ENCODE measurements at places on chromosomes 1 and 21. TPM values are rescaled to one million over a fixed set of nuclear protein-coding genes. Genes with fewer than 3 reads are reported as not detected.

GCSAML gene
- not detected for total RNA-seq

RGS7 gene
- total RNA-seq, result 0.06 TPM

KLHL12 gene
- 25.9 TPM for total RNA-seq

GABRD gene
- not detected for total RNA-seq

SLC44A5 gene
- 0.07 TPM for total RNA-seq

ATP6V1G3 gene
- not detected for total RNA-seq

LPAR3 gene
- total RNA-seq, result 1.2 TPM

KCNA10 gene
- not detected for total RNA-seq

PIK3C2B gene
- total RNA-seq, result 2.1 TPM

CFAP107 gene
- not detected for total RNA-seq

TNFSF18 gene
- not detected for total RNA-seq

SNX7 gene
- total RNA-seq, result 54.0 TPM

ITLN2 gene
- not detected for total RNA-seq

LCE1E gene
- not detected for total RNA-seq

NBPF20 gene
- total RNA-seq, result 1.0 TPM

ST6GALNAC5 gene
- 1.4 TPM for total RNA-seq

MEAF6 gene
- total RNA-seq, result 64.2 TPM

SPATA46 gene
- not detected for total RNA-seq

TXNIP gene
- 22.1 TPM for total RNA-seq

INTS3 gene
- 23.2 TPM for total RNA-seq

ZFP69 gene
- 2.6 TPM for total RNA-seq

CYP2J2 gene
- 4.3 TPM for total RNA-seq

FCRL2 gene
- total RNA-seq, result not detected

FAM20B gene
- 18.0 TPM for total RNA-seq

OXCT2 gene
- 15.0 TPM for total RNA-seq

KCND3 gene
- total RNA-seq, result not detected

GUCA2A gene
- not detected for total RNA-seq

DENND2C gene
- total RNA-seq, result 0.29 TPM

RCSD1 gene
- not detected for total RNA-seq

FALEC gene
- not detected for total RNA-seq
